A673 (cell line): ENCODE measurements at places on chromosomes 2 and 18.

- H3K4me3 ChIP-seq: no peak overlapping the region
- DNase-seq: peak; percentile 46
- H3K36me3 ChIP-seq: no peaks in the 10 kb centered on the region
- no peaks in the 10 kb centered on the region for H3K4me1 ChIP-seq
- H3K27me3 ChIP-seq: no peaks in the 10 kb centered on the region
These were observed 763.4 kb upstream of the NRXN1 start for GRCh38 chr2:51795248-51795888.

- H3K27ac ChIP-seq: no peak overlapping the region
- no peak for DNase-seq
- H3K27me3 ChIP-seq: no peaks in the 10 kb centered on the region
- H3K4me3 ChIP-seq: no peak overlapping the region
These were observed 521.0 kb downstream of the ADCYAP1 start for GRCh38 chr18:1425679-1426078.

- no peaks in the 10 kb centered on the region for H3K4me1 ChIP-seq
- no peaks in the 10 kb centered on the region for H3K36me3 ChIP-seq
- H3K27ac ChIP-seq: no peak overlapping the region
- H3K4me3 ChIP-seq: no peak overlapping the region
- DNase-seq: peak; percentile 33
- H3K27me3 ChIP-seq: no peaks in the 10 kb centered on the region
These were observed 208.5 kb downstream of the SH3BP4 start for GRCh38 chr2:235160281-235160810.

- H3K4me3 ChIP-seq: peak overlapping the region; percentile 59
- H3K4me1 ChIP-seq: peaks cover 11% of the 10 kb centered on the region
- peak overlapping the region; percentile 80 for H3K27ac ChIP-seq
- DNase-seq: no peak
These were observed 371 bp upstream of the LCLAT1 start for GRCh38 chr2:30446602-30447148.

DNA sequence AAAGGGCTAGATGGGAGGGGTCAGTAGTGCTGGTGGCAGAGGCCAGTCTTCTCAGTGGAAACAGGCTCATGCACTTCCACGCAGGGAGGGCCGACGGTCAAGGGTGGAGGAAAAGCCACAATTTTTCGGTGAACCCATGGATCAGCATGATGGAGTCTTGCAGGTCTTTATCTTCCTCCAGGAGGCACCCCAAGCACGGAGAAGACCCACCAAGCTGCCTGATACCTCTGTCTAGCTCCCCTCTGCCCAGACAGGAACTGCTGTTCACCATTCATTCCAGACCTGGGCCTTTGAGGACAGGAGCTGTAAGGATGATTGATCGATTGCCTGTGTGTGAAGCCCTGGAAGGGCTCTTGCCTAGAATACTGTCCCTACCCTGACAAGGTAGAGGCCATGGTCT is 2.8 kb upstream of the LRRFIP1 start:
- no peak for DNase-seq
- H3K4me3 ChIP-seq: no peak overlapping the region
- H3K36me3 ChIP-seq: no peaks in the 10 kb centered on the region
- no peak overlapping the region for H3K27ac ChIP-seq
- H3K27me3 ChIP-seq: no peaks in the 10 kb centered on the region

DNA sequence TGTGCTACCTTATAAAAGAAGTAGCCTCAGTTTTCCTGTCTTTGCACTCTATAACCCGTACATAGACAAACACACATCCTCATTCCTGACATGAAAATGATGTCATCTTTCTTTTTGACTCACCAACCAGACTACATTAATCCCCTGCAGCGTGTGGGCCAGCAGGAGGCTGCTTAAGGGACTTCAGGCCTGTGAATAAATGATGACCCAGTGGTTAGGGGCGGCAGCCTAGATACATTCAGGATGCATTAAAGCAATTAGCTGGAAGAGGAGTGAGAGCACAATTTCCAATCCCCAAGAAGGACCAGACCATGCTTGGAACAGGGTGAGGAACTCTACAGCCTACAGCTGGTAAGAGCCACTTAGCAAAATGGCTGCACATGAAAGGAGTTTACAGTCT is 57.3 kb upstream of the KLF7 start:
- no peak overlapping the region for H3K27ac ChIP-seq
- H3K27me3 ChIP-seq: peaks cover 5% of the 10 kb centered on the region
- H3K4me1 ChIP-seq: no peaks in the 10 kb centered on the region
- DNase-seq: peak; percentile 81
- H3K36me3 ChIP-seq: no peaks in the 10 kb centered on the region

GRCh38 chr2:96163768-96164429 is 18.7 kb upstream of the DUSP2 start:
- H3K4me3 ChIP-seq: no peak overlapping the region
- no peak for DNase-seq
- H3K4me1 ChIP-seq: peaks cover under 1% of the 10 kb centered on the region
- H3K36me3 ChIP-seq: no peaks in the 10 kb centered on the region
- no peaks in the 10 kb centered on the region for H3K27me3 ChIP-seq

- DNase-seq: no peak
- no peak overlapping the region for H3K27ac ChIP-seq
- H3K4me3 ChIP-seq: no peak overlapping the region
- no peaks in the 10 kb centered on the region for H3K36me3 ChIP-seq
- H3K27me3 ChIP-seq: no peaks in the 10 kb centered on the region
These were observed 180.3 kb downstream of the VAPA start for GRCh38 chr18:10094154-10094553.

DNA sequence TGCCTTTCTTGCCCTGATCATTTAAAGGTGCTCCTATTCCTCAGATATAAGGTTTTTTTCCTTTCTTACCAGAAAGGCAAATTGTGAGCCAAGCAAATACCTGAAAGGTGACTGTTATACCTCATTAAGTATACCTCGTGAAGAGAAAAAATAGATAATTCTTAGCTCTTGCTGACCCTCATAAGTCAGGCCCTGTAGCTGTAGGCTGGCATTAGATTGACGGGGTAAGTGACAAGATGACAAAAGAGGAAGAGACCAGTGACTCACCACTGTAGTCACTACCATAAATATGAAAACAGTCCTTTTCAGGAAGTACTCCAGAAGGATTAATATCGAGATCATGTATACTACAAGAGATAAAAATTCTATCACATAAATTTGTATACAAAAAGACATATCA is 104.6 kb downstream of the PTPN4 start:
- no peaks in the 10 kb centered on the region for H3K27me3 ChIP-seq
- H3K27ac ChIP-seq: no peak overlapping the region
- H3K36me3 ChIP-seq: no peaks in the 10 kb centered on the region
- H3K4me1 ChIP-seq: peaks cover 5% of the 10 kb centered on the region
- peak; percentile 41 for DNase-seq
- no peak overlapping the region for H3K4me3 ChIP-seq

GRCh38 chr18:13660510-13660909 is 65.8 kb downstream of the FAM210A start:
- peaks cover 3% of the 10 kb centered on the region for H3K36me3 ChIP-seq
- H3K27me3 ChIP-seq: no peaks in the 10 kb centered on the region

- H3K27ac ChIP-seq: no peak overlapping the region
- no peaks in the 10 kb centered on the region for H3K36me3 ChIP-seq
- H3K4me3 ChIP-seq: no peak overlapping the region
These were observed 55.0 kb downstream of the TMEM163 start for GRCh38 chr2:134663451-134664450.

DNA sequence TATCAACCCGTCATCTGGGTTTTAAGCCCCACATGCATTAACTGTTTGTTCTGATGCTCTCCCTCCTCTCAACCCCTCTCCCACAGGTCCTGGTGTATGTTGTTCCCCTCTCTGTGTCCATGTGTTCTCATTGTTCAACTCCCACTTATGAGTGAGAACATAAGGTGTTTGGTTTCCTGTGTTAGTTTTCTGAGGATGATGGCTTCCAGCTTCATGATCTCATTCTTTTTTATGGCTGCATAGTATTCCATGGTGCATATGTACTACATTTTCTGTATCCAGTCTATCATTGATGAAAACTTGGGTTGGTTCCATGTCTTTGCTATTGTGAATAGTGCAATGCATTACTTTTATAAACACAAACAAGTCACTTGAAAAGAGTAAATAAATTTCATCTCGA is 7.0 kb upstream of the INPP1 start:
- no peak overlapping the region for H3K4me3 ChIP-seq
- no peaks in the 10 kb centered on the region for H3K27me3 ChIP-seq
- DNase-seq: no peak
- no peaks in the 10 kb centered on the region for H3K36me3 ChIP-seq
- no peaks in the 10 kb centered on the region for H3K4me1 ChIP-seq
- H3K27ac ChIP-seq: no peak overlapping the region

DNA sequence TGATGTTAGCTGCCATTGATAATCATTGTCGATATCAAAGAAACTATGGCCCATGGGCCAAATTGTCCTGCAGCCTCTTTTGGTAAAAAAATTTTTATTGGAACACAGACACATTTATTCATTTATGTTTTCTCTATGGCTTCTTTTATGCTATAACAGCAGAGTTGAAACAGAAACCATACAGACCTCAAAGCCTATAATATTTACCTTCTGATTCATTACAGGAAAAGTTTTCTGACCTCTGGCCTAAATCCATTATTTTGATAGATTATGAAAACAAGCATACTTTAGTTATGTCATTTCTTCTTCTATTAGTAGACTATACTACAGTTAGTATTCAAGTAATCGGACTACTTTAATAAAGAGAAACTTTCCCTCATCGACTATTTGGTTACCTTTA is 349.7 kb upstream of the GALNT5 start:
- H3K27ac ChIP-seq: no peak overlapping the region
- no peaks in the 10 kb centered on the region for H3K4me1 ChIP-seq
- no peaks in the 10 kb centered on the region for H3K36me3 ChIP-seq
- no peak for DNase-seq
- no peaks in the 10 kb centered on the region for H3K27me3 ChIP-seq

DNA sequence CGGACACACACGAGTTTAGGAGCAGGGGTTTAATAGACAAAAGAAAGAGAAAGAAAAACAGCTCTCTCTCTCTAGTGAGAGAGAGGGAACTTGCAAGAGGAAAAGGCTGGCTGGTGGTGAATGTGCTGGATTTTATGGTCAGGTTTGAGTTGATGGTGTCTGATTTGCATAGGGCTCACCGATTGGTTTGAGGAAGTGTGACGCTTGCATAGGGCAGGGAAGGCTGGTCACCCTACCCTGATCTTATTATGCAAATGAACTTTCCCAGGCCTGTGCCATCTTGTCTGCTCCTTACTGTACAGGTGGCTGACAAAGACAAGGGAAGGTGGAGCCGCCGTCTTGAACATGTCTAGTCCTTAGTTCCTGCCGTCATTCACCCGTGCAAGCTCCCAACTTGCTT is 408.9 kb downstream of the RIT2 start:
- DNase-seq: peak; percentile 46
- no peak overlapping the region for H3K4me3 ChIP-seq
- no peaks in the 10 kb centered on the region for H3K27me3 ChIP-seq
- no peak overlapping the region for H3K27ac ChIP-seq

- no peaks in the 10 kb centered on the region for H3K36me3 ChIP-seq
- H3K27ac ChIP-seq: no peak overlapping the region
- no peaks in the 10 kb centered on the region for H3K4me1 ChIP-seq
- H3K27me3 ChIP-seq: peaks cover 30% of the 10 kb centered on the region
- no peak for DNase-seq
- H3K4me3 ChIP-seq: no peak overlapping the region
These were observed 250.5 kb upstream of the MYT1L start for GRCh38 chr2:2581331-2582159.

GRCh38 chr2:16559278-16560067 is 106.2 kb downstream of the CYRIA start:
- peaks cover 99% of the 10 kb centered on the region for H3K36me3 ChIP-seq
- no peaks in the 10 kb centered on the region for H3K27me3 ChIP-seq
- no peak overlapping the region for H3K4me3 ChIP-seq

DNA sequence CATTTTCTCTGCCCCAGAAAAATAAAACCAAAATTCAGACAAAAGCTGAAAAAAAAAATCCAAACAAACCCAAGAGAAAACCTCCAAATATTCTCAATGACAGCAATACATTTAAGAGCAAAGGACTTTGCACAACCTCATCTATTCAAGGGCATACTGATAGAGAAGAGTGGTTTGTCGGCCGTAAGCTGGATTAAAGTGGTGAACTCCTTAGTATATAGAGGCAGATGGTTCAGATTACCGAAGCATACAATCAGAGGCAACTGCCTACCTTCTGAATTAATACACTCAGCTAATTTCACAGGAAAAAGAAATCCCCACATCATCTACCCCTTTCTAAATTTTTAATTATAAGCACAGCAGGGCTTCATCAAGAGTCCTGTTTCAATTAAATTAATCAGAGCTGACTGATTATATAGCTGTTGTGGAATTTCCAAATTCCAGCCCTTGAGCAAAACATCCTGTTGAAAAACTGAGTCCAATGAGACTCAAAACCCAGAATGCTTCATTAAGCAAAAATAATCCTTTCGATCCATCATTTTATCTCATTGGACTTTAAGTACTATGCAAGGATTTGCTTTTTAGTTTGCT is at the start of gene CPLX4:
TSS of gene CPLX4 (minus strand) at position 190 of the 591 bp plus-strand sequence. CDS start at position 3, 187 bp downstream.
- no peaks in the 10 kb centered on the region for H3K4me1 ChIP-seq
- no peak for DNase-seq
- H3K27me3 ChIP-seq: no peaks in the 10 kb centered on the region
- no peak within 1 kb of the TSS for H3K27ac ChIP-seq
- H3K4me3 ChIP-seq: no peak within 1 kb of the TSS

DNA sequence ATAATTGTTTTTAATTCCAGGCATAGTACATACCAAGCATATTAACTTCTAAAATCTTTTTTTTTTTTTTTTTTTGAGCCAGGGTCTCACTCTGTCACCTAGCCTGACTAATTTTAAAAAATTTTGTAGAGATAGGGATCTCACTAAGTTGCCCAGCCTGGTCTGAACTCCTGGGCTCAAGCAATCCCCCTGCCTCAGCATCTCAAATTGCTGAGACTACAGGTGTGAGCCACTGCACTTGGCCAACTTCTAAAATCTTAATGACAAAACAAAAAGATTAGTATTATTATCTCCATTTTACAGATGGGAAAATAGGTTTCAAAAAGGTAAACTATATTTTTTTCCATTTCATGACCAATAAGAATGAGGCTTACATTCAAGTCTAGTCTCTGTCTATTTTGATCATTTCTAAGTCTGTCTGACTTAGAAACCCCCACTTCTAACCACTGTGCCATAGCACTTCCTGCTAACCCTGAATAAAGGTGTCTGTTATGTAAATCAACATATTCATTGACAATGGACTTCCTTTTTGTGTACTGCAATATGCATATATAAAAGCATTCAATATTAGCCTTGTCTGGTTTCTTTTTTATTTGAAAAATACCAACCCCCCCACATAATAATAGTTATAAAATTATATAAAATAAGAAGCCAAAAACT is 28.7 kb upstream of the ZEB2 start:
- no peaks in the 10 kb centered on the region for H3K36me3 ChIP-seq
- no peaks in the 10 kb centered on the region for H3K4me1 ChIP-seq
- no peaks in the 10 kb centered on the region for H3K27me3 ChIP-seq
- H3K4me3 ChIP-seq: no peak overlapping the region
- H3K27ac ChIP-seq: no peak overlapping the region

- no peaks in the 10 kb centered on the region for H3K36me3 ChIP-seq
- H3K4me1 ChIP-seq: no peaks in the 10 kb centered on the region
- H3K27me3 ChIP-seq: no peaks in the 10 kb centered on the region
- H3K27ac ChIP-seq: no peak overlapping the region
- DNase-seq: no peak
- H3K4me3 ChIP-seq: no peak overlapping the region
These were observed 19.3 kb downstream of the UPP2 start for GRCh38 chr2:158120664-158121641.

GRCh38 chr2:169361706-169362117 is 622 bp downstream of the LRP2 start:
- H3K27ac ChIP-seq: no peak overlapping the region
- peak overlapping the region; percentile 30 for H3K4me3 ChIP-seq
- no peak for DNase-seq
- peaks cover 31% of the 10 kb centered on the region for H3K4me1 ChIP-seq
- no peaks in the 10 kb centered on the region for H3K36me3 ChIP-seq
